Panc1 (cell line): ENCODE measurements at places on chromosomes 11 and 22. TPM values are rescaled to one million over a fixed set of nuclear protein-coding genes. Genes with fewer than 3 reads are reported as not detected.
A peak's percentile ranks its signal among the peaks of the same experiment; 100 is the strongest.

DNA sequence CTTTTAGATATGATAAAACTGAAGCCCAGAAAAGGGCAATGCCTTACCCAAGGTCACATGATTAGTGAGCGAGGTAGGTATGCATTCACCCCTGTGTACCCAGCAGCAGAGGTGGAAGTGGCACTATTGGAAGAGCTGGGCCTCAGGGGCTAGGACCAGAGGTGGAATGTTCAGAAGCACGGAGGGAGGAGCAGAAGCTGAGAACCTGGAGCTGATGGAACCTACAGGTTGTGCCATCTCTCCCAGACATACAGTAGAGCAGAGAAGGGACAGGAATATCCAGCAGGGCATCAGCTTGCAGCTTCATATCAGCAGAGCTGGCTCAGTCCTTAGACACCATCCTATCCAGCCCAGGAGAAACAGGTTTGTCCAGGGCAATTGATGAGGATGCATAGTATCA, 14.6 kb upstream of the FCHSD2 start:
- DNase-seq: no peak

DNA sequence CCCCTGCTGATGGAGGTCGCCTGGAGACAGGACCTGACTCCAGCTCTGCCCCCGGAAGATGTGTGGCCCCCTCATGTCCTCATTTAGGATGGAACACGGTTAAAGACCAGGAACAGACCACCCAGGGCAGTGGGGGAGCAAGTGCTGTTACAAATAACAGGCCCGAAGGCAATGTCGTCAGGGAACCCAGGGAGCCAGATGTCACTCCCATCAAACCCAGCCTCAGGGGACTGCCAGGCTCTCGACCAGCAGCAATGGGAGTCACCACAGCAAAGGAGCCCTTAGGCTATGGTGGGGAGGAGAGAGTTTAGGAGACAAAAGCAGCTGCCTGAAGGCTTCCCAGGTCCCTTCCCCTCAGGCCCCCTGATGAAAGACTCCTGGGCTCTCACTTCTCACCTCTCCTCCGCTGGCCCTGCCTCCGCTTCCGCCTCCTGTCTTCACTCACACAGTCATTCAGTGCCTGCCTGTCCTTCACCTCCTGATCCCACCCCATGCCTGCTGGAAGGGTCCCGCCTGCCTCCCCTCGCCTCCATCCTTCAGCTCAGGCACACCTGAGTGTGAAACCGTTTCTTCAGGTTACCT, 4.4 kb downstream of the RPS19BP1 start:
- DNase-seq: no peak

TSSK2 gene
- total RNA-seq: not detected

DNA sequence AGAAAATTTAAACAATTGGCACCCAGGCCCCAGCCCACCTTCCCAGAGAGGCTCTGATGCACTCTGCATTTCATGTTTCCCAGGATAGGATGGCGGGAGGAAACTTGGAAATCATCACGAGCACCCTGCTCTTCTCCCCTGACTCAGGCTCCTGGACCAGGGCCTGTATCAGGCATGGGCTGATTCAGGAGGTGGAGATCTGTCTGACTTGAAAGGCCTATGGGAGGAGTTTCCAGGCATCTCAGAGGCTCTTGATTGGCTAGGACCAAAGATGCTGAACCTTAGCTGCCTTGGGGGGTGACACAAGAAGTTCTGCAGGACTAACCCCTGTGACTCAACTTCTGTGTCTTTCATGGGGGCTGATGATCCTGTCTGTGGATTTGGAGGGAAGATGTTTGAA, 106.2 kb downstream of the PKNOX2 start:
- no peak for DNase-seq

DNA sequence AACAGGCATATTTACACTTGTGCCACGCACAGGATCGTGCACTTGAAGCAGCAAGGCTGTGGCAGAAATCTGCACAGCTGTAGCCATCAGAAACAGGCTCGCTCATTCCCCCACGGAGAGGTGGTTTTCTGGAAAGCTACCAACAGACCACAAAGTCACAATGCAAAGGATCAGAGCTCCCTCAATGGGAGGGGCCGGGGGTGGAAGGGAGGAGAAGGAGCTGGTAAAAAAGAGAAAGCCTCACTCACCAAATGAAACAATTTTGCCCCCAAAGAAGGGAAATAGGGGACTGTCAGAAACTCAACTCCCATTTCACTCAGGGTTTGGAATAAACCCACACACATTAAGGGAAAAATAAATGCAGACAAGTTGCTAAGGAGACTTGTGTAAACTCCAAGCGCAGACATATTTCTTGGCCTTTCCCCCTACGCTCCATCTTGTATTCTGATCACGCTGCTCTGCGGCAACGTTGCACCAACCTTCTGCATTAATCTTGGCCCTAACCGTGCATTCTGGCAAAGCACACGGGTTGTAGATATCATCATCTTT, 43.2 kb upstream of the BLID start:
- DNase-seq: no peak

SLC7A4 gene
- total RNA-seq: not detected

DNA sequence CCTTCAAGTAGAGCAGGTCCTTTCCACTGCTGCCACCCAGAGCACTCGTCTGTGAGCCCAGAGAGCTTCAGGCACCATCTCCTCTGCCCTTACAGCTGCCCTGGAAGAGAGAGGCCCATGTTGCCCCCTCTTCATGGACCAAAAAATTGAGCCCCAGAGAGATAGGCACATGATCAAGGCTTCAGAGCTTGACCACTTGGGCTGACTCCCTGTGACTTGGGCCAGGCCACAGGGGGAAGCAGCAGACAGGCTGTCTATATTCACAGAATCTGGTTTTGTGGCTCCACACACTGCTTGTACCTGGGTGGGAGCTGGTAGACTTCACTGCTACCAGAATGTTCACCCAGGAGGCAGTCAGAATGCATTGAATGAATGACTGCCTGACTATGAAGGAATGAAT, 58.2 kb downstream of the SMIM38 start:
- DNase-seq: no peak

GRCh38 chr11:124961972-124962609, 8.1 kb downstream of the CCDC15 start:
- peak; percentile 78 for DNase-seq

- DNase-seq: no peak
Measured at GRCh38 chr11:133947321-133947756, 9.4 kb downstream of the IGSF9B start.

GRCh38 chr11:36292311-36292722, 3.1 kb upstream of the COMMD9 start:
- no peak for DNase-seq

SNX32 gene
- total RNA-seq: not detected

DNA sequence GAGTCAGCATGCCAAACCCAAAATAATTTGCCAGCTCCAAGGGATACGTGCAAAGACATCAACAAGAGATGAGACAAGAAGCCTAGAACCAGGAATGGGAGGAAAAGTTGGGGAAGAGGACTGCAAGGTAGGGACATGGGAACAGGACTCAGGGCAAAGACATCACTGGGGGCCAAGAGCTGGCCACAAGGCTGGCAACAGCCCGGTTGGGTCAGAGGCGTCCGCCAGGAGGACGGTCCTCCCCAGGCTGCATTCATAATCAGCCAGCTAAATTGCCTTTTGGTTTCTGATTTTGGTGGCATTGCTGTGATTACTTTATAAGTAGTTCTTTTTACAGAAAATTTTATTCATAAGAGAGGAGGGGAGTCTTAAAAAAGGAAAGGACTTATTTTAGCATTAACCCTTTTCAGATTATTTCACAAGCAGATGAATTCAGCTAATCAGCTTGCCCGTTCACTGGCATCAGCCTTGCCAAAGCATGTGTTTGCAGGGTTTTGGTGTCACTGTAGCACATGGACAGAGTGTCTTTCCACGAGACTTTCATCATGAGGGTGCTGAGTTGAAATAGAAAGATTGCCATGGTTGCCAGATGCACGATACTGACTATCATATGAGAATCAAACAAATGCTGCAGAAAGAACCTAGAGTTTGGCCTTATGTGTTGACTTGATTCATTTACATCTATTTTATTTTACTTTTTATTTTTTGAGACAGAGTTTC, 23.2 kb upstream of the NAV2 start:
- no peak for DNase-seq
